Activated B cell treated with CpG ODN at 0.5 μM for 24 hours (primary cell): ENCODE measurements at places on chromosomes 11 and 22.

- no peak overlapping the region for H3K4me3 ChIP-seq
- peaks cover 20% of the 10 kb centered on the region for H3K4me1 ChIP-seq
- H3K27me3 ChIP-seq: no peaks in the 10 kb centered on the region
- peak overlapping the region; percentile 56 for H3K27ac ChIP-seq
- peaks cover 29% of the 10 kb centered on the region for H3K36me3 ChIP-seq
- DNase-seq: no peak
Observed at GRCh38 chr22:49770547-49771265, 57.0 kb downstream of the BRD1 start.

GRCh38 chr11:27205250-27205649, 157.8 kb downstream of the CCDC34 start:
- peaks cover 2% of the 10 kb centered on the region for H3K27me3 ChIP-seq
- H3K4me3 ChIP-seq: no peak overlapping the region
- H3K4me1 ChIP-seq: no peaks in the 10 kb centered on the region

DNA sequence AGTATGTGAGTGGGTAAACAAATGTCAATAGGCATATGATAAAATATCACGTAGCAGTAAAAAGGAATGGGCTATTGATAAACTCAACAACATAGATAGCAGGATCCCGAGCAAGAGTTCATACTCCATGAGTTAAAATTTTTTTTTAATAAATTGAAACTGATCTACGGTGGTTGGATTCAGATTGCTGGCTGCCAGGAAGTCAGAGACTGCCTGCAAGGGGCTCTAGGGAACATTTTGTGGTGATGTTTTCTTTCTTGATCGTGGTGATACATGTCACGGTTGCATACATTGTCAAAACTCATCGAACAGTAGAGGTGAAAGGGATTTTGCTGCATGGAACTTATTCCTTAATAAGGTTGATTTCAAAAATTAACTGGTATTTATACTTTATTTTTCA, 62.6 kb upstream of the WNT7B start:
- no peaks in the 10 kb centered on the region for H3K27me3 ChIP-seq
- H3K27ac ChIP-seq: no peak overlapping the region
- H3K4me1 ChIP-seq: peaks cover 27% of the 10 kb centered on the region
- no peaks in the 10 kb centered on the region for H3K36me3 ChIP-seq

DNA sequence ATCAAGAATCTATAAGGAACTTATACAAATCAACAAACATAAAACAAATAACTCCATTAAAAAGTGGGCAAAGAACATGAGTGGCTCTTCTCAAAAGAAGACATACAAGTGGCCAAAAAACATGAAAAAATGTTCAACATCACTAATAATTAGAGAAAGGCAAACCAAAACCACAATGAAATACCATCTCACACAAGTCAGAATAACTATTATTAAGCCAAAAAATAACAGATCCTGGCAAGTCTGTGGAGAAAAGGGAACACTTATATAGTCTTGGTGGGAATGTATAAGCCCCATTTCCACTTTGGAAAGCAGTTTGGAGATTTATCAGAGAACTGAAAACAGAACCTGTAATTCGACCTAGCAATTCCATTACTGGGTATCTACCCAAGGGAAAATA, 921.0 kb downstream of the KCNA4 start:
- no peak overlapping the region for H3K27ac ChIP-seq
- no peaks in the 10 kb centered on the region for H3K36me3 ChIP-seq
- no peak for DNase-seq
- H3K4me3 ChIP-seq: no peak overlapping the region

GRCh38 chr11:119615003-119615881, 113.8 kb downstream of the NECTIN1 start:
- no peak for DNase-seq
- no peaks in the 10 kb centered on the region for H3K27me3 ChIP-seq
- H3K27ac ChIP-seq: no peak overlapping the region
- H3K4me3 ChIP-seq: no peak overlapping the region
- H3K36me3 ChIP-seq: no peaks in the 10 kb centered on the region
- peaks cover 3% of the 10 kb centered on the region for H3K4me1 ChIP-seq

DNA sequence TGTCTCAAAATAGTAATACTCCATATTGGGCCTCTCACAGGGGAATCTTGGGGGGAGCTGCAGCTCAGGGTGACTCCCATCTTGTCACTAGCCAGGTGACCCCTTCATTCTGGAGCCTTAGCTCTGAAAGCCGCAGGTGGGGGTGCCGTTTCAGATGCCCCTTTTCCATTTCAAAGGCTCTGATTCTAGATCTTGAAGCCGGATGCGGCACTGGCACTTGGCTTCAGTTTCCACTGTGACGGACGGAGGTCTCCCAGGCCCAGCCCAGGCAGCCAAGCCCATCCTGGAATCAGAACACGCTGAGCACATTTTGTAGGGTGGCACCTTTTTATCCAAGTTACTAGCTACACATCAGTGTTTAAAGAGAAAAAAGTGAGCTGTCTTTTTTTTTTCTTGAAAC, 6.4 kb downstream of the BIK start:
- no peak overlapping the region for H3K4me3 ChIP-seq
- peaks cover 67% of the 10 kb centered on the region for H3K4me1 ChIP-seq
- H3K36me3 ChIP-seq: no peaks in the 10 kb centered on the region
- H3K27ac ChIP-seq: no peak overlapping the region
